ENCODE measurements at places on chromosomes 6 and 20.

DNA sequence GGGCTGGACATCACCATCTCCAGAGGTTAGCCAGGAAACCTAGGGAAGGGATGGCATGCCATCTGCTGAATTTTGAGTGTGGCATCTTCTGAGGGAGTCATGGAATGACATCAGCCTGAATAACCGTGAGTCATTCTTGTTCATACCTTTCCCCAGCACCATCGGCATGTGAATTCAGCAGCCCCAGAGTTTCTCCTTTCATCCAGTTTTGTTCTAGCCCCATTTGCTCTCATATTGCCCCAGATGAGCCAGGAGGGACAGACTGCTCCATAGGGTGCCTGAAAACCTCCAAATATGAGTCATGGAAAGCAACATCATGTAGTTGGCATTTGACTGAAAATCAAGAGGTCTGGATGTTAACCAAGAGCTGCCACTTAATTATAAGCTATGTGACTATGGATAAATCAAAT lies 219.2 kb upstream of the SGK1 start:
- DNase-seq: no peak

DNA sequence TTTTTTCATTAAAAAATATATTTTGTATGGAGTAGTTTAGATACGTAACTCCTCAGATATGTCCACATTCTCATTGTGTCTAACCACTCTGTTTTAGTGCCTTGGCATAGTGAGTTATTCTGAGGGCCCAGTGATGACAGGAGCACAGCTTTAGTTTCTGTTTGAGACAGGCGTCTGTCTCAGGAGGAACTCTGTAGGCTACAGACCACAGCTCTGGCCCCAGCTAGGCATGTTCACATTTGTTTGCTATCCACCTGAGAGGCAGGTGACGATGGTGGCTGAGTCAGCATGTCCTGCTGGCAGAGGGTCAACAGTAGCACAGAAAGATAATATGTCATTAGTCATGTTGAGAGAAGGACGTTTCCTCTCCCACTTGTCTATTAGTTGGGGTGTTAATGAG lies 16.3 kb downstream of the LRRC1 start:
- DNase-seq: peak; percentile 70

DNA sequence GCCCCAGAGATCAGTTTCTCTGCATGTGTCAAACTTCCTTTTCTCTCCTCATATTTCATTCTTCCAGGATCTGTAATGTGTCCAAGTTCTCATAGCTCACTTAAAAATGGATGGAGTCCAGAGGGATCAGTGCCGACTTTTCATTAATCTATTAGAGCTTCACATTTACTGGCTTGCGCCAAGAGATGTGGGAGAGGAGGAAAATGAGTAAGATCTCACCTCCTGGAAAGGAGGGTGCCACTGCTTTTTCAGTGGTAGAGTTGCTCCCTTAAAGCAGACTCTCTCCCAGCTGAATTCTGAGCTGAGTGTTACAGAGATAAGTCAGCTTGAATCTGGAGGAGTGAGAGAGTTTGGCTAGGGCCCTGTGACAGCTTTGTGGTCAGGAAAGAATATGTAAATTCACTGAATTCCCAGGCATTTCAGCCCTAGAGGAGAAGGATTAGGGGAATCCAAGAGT lies 175.9 kb downstream of the SOX4 start:
- no peak for DNase-seq

- DNase-seq: no peak
Measured at GRCh38 chr6:40160826-40161225, 226.6 kb upstream of the MOCS1 start.

- DNase-seq: no peak
Measured at GRCh38 chr6:160201061-160201460, 57.6 kb downstream of the SLC22A2 start.

DNA sequence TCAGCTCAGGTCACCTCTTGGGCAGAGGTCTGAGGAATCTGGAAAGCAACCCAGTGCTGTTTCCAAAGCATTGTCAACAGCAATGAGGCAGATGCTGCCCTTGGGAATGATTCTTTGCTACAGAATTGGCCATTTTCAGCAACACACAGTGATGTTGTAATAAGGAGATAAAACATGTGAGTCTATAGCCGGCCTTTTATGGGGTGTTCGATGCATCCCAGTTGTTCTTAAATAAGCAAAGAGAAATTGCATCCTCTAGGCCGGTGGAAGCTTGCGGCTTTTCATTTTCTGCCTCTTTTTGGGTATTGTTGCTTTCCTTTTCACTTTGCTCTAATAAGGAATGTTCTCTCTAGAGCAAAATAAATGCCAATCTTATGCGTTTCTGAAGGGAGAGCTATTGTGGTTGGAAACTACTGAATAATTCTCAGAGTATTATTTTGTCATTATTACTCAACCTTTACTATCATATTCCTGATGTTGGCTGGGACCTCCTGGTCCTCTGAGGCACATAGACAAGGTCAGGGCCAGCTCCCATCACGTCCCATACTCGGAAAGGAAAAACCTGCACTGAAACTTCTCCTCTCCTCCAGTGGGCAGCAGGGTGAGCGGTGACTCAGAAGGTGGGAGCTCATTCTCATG lies 214.2 kb downstream of the CDH26 start:
- no peak for DNase-seq

DNA sequence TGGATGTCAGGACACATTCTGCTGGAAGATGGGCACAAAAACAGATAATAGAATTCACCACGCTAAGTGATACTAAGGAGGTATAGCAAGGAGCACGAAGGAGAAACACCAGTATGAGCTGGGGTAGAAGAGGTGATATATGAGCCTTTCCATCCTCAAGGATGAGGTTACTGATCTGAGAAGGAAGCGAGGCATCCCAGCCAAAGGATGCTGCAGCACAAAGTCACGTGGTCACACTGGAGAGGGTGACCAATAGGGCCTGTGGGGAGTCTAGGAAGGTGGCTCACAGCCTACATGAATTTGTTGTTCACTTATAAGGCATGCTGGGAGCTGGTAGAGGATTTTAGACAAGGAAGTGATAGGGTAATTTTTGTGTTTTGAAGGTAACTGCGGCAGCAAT lies 1.4 kb downstream of the GINS1 start:
- DNase-seq: no peak

DNA sequence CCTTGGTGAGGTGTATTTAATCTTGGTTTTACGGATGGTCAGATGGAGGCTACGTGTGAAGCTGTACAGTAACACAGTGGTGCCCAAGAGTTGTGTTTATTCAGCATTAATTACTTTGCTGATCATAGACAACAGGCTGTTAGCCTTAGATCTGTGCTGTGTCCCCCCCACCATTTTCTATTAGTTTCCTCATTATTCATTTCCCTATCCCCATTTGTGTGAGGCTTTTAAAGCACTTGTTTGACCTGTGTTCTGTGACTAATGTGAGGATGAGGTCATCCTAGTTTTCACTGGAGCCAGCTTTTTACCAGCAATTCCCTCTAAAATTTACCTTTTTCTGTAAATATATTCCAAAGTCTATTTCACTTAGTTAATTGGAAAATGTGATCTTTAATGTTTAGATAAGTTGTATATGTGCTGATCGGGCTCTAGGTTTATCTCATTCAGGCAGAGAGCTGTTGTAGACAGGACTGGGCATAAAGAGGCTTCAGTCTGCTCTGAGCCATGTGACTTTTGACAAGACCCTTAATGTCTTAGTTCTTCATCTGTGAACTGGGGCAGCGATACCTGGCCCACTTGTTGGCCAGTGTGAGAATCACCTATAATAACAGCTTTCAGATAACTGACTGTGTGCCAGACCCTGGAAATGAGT lies 8.4 kb downstream of the MAPRE1 start:
- no peak for DNase-seq

DNA sequence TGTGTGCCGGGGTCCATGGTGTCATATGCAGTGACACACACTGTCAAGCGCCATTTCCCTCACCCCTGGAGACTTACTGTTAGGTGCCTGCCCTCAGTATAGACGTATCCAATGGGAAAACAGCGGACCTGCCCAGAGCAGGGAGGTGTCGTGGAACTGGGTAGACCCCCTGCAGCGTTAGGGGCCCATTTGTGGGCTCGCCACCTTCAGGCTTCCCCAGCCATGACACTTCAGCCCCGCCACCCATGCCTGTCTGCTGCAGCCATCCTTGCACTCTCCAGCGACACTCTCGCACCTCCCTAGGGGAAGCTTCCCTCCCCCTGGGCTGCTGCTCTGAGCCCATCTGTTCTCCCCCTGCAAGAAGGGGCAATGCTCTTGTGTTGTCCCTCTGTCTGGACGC lies 43.2 kb downstream of the STK35 start:
- DNase-seq: no peak

- DNase-seq: no peak
Measured at GRCh38 chr6:20483887-20484497, 50.3 kb upstream of the CDKAL1 start.

DNA sequence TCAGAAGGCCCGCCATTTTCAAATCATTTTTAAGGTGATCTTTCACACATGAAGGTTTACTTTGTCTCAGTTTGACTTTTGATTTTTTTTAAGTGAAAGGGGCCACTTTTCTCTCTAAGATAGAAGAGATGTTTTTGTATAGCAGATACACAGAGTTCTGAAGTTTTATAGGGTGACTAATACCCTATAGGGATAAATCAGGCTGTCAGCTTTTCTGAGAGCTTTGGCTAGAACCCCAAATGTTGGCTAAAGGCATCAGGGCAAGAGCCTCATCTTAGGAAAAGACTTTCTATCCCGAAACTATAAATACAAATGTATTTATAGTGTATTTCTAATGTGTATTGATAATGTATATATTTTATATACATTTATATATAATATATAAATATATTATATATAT lies 181.4 kb downstream of the TBX18 start:
- no peak for DNase-seq

DNA sequence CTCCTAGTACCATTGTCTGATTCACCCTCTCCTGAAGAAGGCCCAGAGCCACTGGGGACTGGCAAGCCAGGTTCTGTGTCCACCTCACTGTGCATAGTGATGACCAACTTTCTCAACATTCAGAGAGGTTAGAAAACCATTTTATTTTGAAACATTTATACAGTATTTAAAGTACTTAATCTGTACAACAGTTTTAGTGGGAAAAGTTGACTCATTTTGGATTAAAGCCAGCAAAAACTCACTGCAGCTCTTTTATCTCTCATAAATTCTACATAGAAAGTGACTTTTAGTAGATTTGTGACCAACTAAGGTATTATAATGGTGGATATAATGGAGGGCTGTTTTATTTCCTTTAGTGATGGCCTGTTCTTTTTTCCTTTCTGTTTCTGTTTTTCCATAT lies 9.7 kb downstream of the TULP4 start:
- DNase-seq: no peak

- no peak for DNase-seq
Measured at GRCh38 chr6:116221067-116221466, 32.8 kb downstream of the TSPYL4 start.

DNA sequence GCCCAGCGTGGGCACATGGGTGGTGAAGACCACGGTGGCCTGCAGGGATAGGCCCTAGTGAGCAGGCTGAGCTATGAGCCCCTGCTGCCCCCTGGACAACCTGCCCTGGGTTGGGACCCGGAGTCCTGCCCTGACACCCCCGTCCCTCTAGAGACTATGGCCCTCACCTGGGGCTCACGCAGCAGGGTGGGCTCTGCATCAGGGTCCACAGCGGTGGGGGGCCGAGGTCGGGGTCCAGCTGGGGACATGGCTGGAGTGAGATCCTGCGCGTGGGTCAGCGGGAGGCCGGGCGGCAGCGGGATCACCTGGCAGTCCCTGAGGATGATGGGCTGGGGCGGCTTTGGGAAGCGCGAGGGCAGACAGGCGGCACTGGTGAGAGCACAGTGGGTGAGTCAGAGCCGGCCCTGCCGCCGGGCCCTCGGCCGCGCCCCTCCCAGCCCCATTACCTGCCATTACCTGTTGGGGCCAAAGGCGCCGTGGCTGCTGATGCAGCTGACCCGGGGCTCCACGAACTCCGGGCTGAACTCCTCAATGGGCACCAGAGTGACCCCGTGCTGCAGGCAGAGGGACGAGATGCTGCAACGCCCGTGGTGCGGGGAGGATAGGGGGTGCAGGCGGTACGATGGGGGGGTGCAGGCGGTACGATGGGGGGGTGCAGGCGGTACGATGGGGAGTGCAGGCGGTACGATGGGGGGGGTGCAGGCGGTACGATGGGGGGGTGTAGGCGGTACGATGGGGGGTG lies 27.9 kb downstream of the ADRM1 start:
- DNase-seq: no peak

DNA sequence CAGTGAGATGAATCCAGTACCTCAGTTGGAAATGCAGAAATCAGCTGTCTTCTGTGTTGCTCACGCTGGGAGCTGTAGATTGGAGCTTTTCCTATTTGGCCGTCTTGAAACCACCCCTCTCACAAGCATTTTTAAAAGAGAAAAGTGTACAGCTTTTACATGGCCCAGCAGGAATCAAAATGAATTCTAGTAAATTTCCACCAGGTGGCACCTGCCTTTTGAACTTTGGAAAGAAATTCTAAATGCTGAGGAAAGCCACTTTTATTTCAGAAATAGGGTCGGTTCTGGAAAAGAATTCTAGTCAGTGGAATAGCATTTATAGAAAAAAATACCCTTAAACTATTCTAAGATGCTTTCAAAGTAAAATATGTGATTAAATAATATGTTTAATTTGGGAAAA lies 647.8 kb downstream of the CD109 start:
- no peak for DNase-seq

GRCh38 chr20:63567136-63567385 lies 7.0 kb downstream of the HELZ2 start:
- DNase-seq: no peak

- no peak for DNase-seq
Measured at GRCh38 chr20:32019563-32020463, 9.6 kb downstream of the CCM2L start.

GRCh38 chr20:46113113-46113470 lies 5.0 kb upstream of the CD40 start:
- DNase-seq: no peak

- DNase-seq: no peak
Measured at GRCh38 chr6:167094820-167095637, 27.9 kb upstream of the CCR6 start.

- no peak for DNase-seq
Measured at GRCh38 chr6:53837865-53838769, 43.3 kb downstream of the LRRC1 start.

DNA sequence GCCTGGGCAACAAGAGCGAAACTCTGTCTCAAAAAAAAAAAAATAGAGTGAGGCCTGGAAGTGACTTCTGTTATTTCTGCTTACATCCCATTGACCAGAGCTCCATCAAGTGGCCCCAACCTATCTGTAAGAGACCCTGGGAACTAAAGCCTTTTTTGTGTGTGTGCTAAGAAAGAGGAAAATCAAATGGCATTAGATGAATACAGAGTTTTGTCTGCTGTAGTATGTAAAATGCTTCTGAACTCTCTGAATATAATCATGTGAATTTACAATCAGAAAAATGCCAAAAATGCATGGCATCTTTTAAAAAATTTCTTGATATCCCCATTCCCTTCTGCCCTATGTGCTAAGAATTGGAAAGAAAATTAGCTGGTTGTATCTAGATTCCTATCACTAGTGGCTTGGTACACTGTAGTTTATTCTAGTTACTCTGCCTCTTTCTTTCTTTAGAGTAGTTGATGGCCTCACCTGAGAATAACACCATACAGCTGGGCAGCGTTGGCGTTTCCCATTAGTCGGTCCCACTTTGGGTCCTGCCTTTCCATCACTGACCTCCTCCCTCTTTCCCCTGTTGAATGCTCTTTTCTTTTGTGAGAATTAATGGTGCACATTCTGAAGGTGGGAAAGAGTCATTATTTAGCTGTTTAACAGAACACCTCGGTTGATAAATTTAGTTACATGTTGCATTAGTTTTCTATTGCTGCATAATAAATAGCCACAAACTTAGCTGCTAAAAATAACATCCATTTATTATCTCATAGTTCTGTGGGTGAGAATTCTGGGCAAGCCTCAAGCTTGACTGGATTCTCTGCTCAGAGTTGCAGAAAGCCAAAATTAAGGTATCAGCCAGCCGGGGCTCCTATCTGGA lies 38.2 kb downstream of the SAMD5 start:
- no peak for DNase-seq

GRCh38 chr20:24762371-24762770 lies 186.7 kb upstream of the CST7 start:
- DNase-seq: no peak

Data from upper lobe of right lung (tissue), 1 donor.